Cortex of kidney (tissue), 1 donor: ENCODE measurements at places on chromosomes 3 and 15.

GRCh38 chr15:72271895-72272212 lies 500 bp downstream of the PARP6 start:
- DNase-seq, result no peak

DNA sequence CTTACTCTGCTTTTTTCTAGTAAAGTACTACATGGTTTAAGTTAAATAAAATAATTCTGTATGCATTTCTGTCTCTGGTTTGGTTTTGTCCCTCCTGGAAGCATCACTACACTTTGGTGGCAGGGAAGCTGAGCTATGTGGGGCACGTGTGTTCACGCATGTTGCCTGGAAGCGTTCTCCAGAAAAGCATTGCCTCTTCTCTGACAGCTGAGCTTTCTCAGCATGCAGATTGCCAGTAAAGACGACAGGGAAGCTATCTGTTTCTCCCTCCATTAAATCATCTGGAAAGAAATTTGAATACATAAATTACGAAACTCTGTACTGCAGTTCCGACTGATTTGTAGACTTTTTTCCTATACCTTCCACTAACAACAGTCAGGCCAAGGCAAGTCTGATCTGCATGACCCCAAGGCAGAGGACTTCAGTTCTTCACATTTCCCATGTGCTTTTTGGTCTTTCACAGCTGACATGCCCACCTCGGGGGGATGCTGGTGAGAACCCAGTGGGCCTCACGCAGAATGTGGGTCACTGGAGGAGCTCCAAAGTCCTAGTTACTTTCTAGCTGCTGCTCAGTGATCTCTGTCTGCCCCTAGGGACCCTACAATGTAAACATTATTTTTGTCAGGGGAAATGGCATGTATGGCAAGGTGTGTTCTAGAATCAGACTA lies 43.0 kb downstream of the PGPEP1L start:
- DNase-seq, result no peak

DNA sequence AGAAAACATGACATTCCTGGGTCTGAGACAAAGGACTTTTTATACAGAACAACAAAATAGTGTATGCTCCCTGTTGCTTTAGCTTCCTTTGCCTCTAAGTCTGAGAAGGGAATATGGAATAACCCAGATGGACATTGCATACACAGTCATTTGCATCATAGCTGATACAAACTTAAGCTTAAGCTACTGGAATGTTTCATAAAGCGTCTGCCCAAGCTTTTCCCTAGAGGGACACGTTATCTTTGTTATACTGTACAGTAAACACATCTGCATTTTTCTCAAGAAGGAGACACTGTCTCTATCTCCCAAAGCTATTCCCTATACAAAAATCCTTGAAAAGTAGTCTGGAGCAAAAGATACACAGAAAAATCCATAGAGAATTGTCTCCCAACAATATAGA lies 775.0 kb downstream of the DIPK2A start:
- no peak for DNase-seq

GRCh38 chr3:147210676-147211075 lies 195.7 kb downstream of the ZIC4 start:
- DNase-seq, result no peak

DNA sequence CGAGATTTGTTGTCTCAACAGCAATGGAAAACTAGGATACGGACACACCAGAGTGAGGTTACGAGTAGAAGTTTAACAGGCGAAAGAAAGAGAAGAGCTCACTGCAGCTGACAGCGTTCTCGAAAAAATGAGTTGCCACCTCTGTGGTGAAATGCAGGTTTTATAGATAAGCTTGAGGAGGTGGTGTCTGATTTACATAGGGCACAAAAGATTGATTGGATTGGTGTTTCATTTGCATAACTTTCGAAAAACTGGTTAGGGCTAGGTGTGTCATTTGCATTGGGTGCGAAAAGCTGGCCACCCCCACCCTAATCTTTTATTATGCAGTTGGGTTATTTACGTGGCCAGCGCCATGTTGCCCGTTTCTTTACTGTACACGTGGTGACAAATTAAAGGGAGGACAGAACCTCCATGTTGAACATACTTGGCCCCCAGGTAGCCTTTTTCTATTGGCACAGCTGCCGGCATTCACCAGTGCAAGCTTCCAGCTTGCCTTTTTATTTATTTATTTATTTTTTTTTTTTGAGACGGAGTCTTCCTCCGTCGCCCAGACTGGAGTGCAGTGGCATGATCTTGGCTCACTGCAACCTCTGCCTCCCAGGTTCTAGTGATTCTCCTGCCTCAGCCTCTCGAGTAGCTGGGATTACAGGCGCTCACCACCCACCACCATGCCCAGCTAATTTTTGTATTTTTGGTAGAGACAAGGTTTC lies 8.3 kb downstream of the IFT122 start:
- no peak for DNase-seq

DNA sequence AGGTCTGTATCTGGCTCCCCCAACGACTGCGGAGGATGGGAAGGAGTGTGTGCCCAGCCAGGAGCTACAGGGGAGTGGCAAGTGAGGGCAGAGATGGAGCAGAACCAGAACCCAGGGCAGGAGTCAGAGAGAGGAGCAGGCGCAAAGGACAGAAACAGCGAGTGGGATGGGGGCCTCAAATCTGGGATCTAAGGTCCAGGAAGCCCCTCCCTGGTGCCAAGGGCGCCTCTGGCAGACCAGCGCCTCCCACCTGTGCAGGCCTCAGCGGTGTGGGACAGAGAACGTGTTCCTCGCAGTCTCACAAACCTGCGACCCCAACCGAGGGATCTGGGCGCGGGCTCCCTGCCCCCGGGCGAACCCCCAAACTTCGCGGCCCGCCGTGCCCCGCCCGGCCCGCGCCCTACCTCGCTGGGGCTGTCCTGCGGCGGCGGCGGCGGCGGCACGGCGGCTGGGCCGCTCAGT lies 301 bp downstream of the PCBP4 start:
- DNase-seq, result no peak

DNA sequence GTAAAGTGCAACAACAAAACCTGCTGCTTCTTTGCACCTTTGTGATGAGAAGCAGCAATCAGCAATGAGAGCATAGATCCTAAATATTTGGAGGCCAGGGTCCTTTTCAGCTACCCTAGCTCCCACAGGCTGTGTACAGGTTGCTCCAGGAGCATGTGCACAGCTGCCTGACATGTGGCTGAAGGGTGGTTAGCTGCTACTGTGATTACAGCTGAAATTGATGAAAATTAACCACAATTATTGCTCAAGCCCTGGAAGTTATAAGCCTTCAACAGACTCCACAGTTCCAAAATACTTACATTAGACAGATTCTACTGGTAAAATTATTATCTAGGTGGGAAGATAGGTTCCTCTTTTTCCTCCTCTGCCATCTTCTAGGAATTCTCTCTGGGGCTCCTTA lies 28.5 kb downstream of the COMMD2 start:
- no peak for DNase-seq

DNA sequence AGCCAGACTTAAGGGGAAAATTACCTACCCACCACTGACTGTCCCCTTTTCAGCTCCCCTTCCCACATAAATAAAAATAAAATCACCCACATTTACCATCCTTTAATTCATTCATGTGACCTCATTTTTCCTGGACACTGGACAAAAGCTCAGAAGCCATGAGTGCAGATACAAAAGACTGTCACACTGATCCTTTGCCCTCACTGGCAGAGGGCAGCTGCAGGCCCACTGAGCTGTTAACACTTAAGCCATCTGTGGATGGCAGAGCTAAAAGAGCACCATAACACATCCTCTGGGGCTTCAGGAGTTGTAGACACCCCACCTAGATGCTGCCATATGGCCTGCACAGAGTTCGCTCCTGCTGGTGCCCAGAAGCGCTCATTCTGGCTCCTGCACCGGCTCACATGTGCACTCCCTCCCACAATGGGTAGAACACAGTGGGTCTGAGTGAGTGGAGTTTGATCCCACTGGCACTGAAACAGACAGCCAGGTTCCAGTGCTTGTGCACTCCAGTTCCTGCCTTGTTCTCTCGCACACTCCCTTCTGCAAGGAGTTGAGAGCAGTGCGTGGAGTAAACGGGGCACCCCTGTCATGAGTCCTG lies 38.8 kb downstream of the EDC3 start:
- no peak for DNase-seq

- DNase-seq, result no peak
Observed at GRCh38 chr3:59935025-59935424, 885.2 kb upstream of the CFAP20DC start.

- no peak for DNase-seq
Observed at GRCh38 chr15:55587321-55588069, 650 bp downstream of the PYGO1 start.

DNA sequence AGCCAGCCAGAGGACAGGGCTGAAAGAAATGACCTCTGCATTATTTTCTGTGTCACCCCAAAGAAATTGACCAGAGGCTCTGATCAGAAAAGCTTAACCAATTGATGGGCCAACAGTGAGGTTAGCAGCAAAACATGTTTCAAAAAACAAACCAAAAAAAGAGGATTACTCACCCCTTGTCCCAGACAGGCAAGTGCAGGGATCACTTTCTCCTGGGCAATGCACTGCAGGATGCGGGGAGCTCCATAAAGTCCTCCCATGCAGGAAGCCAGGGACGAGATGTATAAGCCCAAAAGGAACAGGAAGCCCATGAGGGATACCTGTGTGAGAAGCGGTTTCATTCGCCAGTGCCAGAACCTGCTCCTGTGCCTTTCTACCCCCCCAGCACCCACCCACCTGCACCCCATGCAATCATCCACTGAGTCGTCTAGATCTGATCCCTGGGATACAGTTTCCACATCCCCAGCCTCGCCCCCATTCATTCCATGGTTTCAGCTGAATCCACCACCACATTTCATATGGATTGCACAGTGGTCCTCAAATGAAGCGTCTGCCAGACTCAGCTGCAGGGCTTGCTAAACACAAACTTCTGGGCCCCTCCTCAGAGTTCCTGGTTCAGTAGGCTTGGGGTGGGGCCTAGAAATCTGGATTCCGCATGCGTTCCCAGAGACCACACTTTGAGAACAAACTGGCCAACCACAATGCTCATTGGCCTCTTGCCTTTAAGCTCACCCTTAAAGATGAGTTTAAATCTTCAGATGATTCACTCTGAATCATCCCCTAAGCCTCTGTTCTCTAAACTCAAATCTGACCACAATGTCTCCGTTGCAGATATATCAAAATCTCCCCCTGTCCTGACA lies 54.4 kb upstream of the HEG1 start:
- DNase-seq, result no peak

DNA sequence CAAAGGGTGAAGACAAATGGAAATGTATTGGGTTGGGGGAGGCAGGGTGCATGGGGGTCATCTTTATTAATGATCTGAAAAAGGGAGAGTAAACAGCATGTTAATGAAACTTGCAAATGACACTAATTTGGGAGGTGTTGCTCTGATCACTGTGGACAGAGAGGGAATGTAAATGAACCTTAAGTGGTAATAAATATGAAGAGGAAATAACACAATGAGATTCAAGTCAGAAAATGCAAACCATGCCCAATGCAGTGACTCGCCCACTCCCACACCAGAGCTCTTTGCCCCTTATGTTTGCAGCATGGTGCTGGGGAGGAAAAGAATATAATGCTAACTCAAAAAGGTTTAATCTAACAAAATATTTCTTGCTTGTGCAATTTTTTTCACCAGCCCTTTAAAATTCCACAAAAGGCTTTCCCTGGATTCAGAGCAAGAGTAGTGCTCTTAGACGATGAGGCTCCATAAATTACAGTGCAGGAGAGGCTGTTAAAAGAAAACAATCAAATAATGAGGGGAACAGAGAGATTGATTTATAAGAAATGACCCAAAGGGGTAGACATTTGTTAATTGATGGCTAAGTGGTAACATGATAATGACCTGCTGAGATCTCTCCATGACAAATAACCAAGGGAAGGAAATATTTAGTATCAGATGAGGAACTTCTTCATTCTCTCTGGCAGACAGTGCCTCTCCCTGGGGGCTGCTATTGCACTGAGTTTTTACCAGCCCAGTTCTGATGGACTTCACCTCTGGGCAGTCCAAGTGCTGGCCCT lies 210.0 kb upstream of the PPP2R3A start:
- DNase-seq, result no peak

GRCh38 chr3:157063469-157063868 lies 96.5 kb downstream of the CCNL1 start:
- no peak for DNase-seq

DNA sequence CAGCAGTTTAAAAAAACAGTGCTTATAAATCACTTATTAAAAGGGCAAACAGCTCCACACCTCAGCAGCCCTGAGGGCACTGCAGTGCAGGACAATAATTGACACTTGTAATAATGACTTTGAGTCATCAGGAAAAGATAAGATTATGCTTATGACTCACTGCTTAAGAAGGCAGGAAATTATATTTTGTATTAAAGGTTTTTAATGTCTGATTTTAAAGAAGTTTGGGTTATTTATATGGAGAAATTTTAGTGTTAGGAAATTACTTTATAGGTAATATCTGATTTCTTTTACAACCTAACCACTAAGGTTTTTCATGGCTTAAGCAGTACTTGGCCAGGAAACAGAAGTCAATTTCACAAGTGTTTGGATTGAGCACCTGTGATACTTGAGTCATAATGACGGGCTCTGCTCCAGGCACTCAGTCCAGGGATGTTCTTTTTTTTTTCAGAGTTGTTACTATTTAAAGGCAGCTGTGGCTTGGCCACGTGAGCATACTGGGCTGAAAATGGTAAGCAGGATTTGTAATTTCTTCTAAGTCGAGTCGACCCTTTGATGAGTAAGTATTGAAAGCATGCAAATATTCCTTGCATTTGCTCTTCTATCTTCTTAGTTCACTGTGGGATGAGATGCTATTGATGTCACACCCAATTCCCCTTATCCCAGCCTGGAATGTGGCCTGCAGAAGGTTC lies 21.6 kb upstream of the SLC6A20 start:
- no peak for DNase-seq

DNA sequence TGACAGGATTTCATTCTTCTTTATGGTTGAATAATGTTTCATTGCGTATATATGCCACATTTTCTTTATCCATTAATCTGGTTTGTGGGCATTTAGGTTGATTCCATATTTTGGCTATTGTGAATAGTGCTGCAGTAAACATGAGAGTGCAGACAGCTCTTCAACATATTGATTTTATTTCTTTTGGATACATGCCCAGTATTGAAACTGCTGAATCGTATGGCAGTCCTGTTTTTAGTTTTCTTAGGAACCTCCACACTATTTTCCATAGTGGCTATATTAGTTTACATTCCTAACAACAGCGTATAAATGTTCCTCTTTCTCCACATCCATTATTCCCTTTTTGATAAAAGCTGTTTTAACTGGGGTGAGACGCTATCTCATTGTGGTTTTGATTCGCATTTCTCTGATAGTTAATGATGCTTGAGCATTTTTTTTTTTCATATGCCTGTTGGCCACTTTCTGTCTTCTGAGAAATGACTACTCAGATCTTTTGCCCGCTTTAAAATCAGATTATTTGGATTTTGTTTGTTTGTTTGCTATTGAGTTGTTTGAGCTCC lies 21.7 kb downstream of the AQP9 start:
- no peak for DNase-seq

DNA sequence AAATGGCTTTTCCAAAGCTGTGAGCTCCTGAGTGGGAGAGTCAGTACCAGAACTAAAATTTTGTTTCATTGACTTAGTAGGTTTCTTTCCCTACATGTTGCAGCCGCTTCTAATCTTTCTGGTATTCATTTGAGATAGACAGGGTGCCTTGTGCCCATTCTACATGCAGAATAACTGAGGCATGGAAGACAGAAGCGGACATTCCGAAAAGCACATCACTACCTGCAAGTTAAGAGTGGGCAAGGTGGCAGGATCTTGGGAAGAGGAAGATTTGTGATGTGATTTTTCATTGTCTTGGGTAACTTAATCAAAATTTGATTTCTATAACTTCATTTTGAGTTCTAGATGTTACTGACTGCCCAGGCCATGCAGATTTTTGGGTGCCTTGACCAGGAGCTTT lies 2.0 kb downstream of the MAP2K5 start:
- no peak for DNase-seq
